ENCODE measurements at places on chromosomes 11 and 22.

DNA sequence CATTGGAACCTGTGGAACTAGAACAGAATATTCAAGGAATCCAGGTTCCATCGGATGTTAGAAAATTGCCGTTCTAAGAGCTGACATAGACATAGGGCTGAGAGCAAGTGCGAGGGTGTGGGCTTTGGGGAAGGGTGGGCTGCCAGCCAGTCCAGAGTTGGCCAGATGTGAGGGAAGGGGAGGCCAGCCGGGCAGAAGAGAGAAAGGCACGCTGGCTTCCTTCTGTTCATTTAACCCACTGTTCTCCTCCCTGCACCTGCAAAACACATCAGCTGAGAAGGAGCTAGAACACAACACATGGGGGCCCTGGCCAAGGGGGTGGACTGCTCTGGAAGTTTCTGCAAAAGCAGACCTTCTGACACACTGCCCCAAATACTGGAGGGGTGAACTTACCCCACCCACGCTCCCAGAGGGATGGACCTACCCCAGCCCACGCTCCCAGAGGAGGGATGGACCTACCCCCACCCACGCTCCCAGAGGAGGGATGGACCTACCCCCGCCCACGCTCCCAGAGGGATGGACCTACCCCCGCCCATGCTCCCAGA lies 98.0 kb downstream of the SHANK2 start:
- no peak for DNase-seq

DNA sequence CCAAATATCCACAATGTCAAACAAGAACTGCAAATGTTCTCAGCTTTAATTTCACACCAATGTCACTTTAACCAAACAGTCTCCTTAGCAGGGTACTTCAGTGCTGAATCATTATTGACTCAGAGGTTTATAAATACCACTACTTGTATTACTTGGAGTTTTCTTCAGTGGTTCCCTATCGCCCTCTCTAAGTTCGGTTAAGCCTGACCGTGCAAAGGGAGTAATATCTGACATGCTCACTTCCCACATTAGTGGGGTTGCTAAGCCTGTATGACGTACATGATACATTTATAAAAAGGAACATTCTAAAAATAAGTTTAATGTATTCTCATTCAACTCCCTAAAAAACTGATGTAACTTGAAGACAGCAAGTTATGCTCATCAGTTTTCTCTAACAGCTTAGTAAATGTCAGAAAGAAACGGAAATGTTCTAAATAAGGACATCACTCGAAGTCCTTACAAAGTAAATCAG lies 93.1 kb upstream of the ZC3H12C start:
- DNase-seq = peak; percentile 24

- peak; percentile 57 for DNase-seq
Observed at GRCh38 chr11:2268729-2269600, 1.4 kb downstream of the ASCL2 start.

DNA sequence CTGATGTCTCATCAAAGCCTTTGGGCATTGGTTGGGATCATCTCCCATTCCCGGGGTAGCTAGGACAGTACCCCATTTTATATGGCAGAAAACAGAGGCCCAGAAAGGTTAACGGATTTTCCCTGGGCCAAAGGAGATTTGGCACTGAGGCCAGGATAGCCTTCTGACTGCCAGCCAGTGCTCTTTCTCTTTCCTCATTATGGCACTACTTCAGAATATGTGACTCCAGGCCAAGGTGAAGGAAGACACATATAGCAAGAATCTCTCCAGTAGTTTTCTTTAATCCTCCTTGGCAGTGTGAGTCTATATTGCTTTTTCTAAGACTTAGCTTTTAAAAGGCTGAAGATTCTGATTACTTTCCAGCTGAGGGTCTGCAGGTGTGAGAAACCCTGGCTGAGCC lies 94.8 kb upstream of the AMOTL1 start:
- DNase-seq = no peak

- peak; percentile 65 for DNase-seq
Observed at GRCh38 chr11:61947486-61948210, 2.5 kb upstream of the BEST1 start.

DNA sequence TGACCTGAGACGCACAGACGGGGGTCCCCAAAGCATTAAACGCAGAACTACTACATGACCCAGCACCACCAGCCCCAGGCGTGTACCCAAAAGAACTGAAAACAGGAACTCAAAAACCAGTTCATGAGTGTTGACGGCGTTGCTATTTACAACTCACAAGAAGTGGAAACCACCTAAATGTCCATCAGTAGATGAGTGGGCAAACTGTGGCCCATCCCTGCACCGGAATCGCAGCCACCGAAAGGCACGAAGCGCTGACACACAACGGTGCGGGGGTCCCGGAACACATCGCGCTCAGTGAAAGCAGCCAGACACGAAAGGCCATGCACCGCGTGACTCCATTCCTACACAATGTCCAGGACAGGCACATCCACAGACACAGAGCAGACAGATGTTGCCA lies 79.2 kb downstream of the TRMU start:
- DNase-seq = no peak

DNA sequence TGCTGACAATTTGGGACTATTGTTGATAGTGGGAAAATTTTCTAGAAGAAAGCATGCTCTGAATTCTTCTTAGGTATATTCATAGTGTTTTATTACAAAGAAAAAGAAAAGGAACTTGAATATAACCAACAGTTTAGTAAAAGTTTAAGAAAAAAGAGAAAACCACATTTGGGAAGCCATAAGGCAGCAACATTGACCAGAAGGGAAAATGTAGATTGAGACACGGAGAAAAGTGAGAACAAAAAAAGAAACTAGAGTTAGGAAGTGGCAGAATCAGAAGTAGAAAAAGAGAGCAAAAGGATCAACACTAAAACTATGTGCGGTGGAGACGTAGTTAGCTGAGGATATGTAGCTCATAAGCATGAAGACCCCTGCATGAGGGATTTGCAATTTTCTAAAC lies 1398.2 kb downstream of the LRRC4C start:
- DNase-seq = no peak

Data from GM12891 (cell line).